ENCODE measurements at places on chromosomes 1 and 21.

- DNase-seq = no peak
Measured at GRCh38 chr1:16117369-16117768, 38.5 kb downstream of the EPHA2 start.

GRCh38 chr1:205343431-205344065 lies 13.2 kb downstream of the KLHDC8A start:
- DNase-seq = no peak

DNA sequence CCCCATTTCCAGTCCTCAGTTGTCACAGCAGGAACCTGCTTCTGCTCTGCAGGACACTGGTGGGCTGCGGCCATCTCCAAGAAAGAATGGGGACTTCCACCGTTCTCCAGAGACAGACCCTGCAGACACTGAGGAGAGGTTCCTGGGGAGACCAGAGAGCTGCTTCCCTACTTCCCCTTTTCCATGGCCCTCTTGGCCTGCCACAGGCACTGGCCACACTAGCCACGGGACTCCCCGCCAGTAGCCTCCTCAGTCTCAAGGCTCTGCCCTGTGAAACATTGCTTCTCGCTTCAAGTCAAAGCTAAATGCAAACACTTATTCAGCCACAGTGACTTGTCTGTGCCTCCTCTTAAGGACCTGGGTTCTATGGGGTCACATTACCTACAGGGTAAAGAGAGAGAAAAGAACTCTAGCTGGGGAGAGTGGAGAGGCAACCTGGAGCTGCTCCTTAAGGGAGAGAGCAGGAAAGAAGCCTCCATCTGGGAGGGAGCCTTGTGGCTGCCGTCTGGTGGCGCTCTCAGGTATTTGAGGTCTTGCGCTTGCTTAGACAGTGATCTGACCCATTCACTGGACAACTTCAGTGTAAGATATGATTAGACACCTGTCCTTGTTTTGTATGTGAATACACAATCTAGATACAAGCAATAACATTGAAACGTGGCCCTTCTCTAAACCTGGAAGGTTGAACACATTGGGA lies 5.4 kb upstream of the SLAMF8 start:
- DNase-seq = no peak

DNA sequence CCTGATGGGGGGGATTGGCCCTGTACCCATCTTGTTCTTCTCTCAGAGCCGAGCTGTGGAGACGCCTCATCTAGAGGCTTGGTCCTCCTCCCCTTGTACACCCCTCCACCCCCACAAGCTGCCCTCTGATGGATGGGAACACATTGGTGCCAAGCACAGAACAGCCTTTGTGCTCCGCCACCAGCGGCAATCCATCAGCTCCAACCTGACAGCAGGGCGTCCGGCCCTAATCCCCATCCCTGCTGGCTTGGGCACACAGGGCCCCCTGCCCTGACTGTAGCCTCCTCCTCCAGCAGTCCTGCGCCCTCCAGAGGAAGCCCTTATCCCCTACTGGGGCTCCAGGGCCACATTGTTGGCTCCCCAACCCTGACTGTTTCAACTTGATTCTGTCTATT lies 3.8 kb upstream of the MYOG start:
- DNase-seq = no peak

DNA sequence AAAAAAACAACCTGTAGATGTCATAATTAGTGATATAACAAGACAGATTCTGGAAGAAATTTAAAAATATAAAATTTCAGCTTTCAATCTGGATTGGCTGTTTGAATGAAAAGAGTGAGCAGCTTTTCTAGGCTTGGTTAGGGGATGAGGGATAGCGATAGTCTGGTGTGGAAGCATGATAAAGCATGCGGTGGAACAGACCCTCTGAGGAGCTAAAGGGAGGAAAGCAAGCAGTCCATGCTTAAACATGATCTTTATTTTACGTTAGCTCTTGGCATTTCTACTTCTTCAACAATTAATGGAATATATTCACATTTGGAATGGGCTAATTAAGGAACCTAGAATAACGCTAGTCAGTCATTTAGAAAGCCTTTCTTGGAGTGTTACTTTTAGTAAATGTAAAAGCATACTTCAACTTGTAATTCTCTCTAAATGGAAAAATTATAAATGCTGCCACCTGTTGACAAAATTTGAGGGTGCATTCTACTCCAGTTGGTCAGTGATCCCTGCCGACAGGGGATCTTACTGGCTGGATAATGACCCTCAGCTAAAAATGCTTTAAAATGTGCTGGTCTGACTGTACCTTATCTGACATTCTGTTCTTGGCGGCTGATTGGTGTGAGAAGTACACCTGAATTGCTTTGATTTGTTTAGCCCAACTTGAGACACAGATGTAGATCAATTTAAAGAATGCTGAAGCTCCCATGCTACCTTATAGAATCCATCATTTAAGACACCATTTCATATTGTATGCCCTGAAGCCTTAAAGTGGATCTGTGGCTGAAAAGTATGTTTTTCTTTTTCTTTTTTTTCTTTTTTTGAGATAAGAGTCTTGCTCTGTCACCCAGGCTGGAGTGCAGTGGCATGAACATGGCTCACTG lies 61.2 kb downstream of the AK4 start:
- no peak for DNase-seq
